G401 (cell line): ENCODE measurements at places on chromosomes 16 and 17.

DNA sequence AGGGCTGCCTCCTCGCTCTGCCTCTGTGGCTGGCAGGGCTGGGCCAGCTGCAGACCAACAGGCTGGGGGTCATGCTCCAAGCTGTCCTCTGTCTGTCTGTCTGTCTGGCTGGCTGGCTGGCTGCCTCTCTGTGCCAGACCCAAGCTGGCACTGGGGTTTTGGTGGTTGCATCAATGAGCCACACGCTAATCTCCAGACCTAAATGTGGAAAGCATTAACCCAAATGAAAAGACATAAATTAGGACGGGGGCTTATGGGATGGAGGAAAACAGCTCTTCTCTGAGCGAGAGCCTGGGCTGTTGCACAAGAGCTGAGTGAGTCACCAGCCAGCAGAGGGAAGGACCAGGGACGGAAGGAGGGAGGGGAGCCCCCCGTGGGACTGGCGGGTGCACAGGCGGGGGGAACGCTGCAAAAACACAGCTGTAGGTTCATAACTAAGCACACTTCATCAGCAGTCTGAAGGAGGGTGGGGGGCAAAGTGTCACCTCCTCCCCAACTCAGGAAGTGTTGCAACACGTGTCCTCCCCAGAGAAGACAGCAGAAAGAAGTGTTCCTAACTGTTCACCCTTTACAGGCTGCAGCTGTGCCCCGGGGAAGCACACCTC, 83.4 kb downstream of the GAS7 start:
- DNase-seq = no peak

- DNase-seq = no peak
These were observed 319.2 kb downstream of the PHKB start for GRCh38 chr16:47780213-47780875.

- no peak for DNase-seq
These were observed 20.1 kb upstream of the KRT19 start for GRCh38 chr17:41547921-41548843.

DNA sequence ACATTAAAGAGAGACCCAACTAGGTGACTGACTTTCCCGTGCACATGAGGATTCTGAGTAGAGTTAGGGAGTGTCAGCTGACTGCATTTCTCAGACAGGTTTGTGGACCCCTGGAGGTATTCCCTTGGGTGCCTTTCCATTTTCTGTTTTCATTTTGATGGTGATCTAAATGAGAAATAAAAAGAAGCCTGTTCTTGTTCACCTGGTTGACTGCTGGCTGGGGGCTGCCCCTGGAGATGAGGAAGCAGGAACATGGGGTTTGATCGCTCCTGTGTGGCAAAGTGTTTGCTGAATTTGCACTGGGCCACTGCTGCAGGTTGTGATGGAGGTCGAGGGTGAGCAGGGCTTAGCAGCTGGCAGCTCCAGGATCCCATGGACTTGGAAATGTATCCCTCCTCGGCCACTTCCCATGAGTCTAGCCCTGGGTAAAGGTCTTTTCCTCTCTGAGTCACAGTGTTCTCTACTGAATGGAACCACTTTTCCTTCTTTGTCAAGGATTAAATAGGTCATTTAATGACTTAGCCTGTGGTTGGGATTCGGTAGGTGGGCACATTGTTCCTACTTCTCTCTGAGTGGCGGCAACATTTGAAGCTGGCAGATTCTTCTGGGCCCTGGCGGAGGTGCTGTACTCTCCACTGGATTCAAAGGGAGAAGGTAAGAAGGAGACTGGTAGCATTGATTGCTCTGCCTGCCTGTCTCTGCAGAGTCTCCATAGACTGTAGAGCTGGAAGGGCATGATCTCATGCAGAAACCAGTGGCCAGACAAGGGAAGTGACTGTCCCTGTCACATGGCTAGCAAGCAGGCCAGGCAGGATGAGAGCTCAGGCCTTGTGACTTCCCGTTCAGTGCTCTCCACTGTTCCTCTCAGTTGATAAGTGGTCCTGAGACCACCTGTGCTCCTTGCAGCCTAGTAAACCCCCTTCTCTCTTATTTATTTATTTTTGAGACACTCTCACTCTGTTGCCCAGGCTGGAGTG, 17.9 kb downstream of the SNX29 start:
- no peak for DNase-seq

GRCh38 chr17:29111816-29112499, 68.2 kb downstream of the MYO18A start:
- DNase-seq = peak; percentile 84

DNA sequence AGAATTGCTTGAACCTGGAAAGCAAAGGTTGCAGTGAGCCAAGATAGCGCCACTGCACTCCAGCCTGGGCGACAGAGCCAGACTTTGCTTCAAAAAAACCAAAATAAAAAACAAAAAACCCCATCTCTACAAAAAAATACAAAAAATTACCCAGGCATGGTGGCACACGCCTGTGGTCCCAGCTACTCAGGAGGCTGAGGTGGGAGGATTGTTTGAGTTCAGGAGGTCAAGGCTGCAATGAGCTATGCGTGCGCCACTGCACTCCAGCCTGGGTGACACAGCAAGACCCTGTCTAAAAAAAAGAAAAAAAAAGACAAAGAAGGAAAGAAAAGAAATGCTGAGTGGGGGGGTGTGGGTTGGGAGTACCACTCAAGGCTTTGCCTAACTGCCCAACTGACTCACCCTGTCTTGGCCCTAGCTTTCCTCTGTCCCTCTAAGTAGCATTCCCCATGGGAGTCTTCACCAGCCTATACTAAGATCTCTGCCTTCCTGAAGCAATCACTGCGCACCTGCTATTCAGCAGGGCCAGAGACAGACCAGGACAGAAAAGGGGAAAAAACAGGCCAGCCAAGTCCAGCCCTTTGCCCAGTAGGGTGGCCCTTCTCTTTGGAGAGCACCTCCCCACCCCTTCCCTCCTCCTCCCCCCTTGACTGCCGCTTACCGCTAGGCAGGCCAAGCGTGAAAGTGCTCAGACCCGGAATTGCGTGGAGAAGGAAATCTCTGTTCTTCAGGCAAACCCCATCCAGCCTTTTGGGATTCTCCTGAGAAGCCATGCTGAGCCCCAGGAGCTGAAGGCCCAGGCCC, 45.8 kb downstream of the RTN4RL1 start:
- DNase-seq = peak; percentile 78
